ENCODE measurements at places on chromosomes 2 and 18.

GRCh38 chr2:101011152-101011551, 9.1 kb downstream of the RPL31 start:
- DNase-seq, result no peak

DNA sequence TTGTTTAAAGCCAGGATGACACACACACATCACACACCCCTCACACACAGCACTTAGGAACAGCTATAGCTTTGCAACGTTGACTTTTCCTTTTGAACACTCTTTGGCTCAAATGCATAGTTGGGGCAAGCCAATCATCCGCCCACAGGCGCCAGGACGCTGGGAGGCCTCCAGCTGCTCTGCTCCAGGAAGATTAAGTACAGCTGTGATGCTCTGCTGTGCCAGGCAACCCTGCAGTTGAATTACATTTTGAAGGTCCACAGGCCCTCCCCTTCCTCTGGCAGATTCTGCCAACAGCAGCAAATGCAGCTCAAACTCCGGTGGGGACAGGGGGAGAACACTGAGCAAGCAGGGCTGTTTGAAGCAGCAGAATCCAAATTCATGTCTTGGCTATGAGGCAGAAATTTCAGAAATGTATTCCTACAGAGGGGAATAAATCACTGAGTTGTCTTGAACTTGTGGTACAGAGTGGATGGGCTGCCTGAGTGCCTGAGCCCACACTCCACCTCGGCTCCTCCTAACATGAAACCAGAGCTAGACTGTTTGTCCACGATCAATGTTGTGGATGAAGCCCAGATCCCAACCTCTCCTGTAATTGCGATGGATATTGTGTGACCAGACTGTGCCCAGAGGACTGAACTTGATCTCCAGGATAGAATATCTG, 86.5 kb upstream of the PPP1CB start:
- DNase-seq, result no peak

DNA sequence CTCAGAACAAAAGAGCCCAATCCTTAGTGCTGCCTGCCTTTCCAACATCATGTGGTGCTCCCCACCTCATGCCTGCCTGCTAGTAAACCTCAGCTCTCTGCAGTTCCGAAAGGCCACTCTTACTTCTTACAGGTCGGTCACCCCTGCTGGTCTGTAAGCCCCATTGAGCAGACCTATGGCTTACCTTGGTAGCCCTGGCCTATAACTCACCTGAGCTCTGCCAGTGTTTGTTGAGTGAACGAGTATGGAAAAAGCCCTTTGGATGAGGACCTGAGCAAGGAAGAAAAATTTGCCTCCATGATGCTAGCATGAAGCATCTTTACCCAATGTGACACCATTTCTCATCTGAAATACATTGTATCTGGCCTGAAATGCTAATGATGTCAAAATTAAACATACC, 83.3 kb downstream of the LIPG start:
- no peak for DNase-seq

- no peak for DNase-seq
These were observed 124.8 kb downstream of the EPHA4 start for GRCh38 chr2:221447310-221447709.

DNA sequence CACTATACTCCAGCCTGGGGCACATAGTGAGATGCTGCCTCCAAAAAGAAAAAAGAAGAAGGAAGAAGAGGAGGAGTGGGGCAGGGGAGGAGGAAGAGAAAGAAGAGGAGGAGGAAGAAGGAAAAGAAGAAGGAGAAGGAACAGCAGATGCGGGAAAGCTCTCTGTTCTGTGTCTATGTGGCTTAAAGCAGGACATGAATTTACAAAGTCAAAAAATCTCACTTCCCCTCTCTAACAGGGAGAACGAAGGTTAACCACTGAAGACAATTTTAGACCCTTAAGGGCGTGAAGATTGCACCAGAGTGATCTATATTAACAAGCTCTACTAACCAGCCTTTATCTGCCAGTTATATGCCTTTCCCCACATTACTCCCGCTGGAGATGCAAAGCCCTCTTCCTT, 258.9 kb downstream of the METTL4 start:
- no peak for DNase-seq

DNA sequence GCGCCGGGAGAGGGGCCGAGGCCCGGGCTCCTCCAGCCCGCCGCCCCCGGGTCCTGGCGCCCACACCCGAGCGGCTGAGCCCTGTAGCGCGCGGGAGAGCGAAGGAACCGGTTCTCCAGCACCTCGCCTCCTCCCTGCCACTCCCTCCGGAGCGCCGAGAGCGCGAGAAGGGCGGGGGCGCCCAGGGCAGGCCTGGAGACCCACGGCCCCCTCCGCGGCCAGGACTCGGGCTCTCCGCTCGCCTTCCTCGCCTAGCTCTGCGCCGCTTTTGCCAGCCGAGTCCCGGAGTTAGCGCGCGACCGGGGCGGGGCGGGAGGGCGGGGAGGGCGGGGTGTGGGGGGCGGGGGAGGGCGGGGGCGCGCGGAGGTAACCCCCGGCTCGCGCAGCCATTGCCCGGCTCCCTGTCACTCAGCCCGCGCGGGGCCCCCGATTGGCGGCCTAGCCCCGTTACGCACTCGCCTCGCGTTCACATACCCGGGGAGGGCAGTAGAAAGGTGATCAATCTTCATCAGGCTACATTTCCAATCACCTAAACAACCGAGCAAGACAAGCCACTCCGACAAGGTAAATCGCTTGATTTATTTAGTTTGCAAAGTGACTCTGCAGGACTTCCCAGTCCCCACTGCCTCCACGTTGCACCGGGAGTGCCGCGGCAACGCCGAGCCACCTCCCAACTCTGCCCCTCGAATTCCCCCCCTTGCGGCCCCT, at the start of gene OTX1:
TSS of gene OTX1 (plus strand) at position 497 of the 708 bp plus-strand sequence. CDS start 2,161 bp downstream, outside the sequence.
- peak; percentile 63 for DNase-seq

- DNase-seq, result no peak
These were observed 1.9 kb upstream of the PAX3 start for GRCh38 chr2:222300726-222301052.

GRCh38 chr2:95082477-95082876, 39.1 kb downstream of the MRPS5 start:
- no peak for DNase-seq

DNA sequence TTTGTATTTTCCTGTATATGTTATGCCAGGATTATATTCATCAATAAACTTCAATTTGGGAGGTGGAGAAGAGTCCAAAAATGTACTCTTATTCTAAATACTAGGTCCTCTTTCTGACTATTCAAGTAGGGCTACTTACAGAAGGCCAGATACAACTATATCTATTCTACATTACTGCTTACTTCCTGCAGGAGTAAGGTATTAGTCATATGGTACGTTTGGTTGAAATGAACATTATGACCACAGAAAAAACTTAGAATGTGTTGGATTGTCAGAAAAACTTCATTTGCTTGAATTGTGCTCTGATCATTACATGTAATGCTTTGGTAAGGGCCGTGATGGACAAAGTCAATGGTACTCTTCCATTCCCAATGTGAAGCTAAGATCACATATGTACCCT, 35.0 kb downstream of the STAT4 start:
- DNase-seq, result no peak

GRCh38 chr2:120766470-120767351, 31.0 kb downstream of the GLI2 start:
- no peak for DNase-seq

DNA sequence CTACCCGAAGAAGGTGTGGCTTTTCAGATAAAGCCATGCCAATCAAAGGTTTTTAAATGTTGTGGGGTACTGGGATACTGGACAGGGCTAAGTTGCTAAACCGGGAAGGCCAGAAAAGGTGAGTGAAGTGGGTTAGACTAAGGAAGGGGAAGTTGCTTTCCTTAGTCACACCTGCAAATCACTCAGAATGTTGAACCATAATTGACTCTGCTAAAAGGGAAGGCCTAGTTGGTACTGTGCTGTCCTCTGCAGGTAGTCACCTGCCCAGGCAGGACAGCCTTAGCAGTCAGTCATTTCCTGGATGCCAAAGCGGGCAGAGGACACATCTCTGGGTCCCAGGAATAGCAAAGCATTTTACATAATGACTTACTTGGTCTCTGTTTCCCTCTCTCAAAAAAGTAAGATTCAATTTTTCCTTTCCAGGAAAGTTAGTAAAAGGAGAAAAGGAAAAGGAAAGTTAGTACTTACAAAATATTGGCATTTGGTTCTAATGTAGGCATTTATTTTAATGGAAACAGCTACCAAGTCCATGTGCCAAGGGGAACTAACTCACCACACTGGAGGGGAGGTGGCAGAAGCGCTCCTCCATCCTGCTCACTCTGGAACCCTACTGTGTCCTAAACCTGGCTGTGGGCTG, 60.3 kb downstream of the RFTN2 start:
- DNase-seq, result no peak

DNA sequence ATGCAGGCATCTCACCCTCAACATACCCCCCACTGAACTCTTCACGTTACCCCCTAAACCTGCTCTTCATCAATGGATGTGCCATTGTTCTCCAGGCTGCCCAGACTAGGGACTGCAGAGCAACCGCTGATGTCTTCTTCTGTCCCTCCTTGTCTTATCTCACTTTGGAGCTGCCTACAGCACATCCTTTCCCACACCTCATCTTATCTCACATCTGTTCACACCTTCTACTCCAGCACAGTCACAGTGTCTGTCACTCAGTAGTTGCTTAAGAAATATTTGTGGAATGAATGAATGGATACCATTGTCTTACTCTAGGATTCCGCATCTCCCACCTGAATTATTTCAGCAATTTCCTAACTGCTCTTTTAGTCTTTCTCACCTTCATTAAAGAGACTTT, 144.5 kb downstream of the ANTXR1 start:
- DNase-seq, result no peak

GRCh38 chr18:35463050-35463449, 34.7 kb downstream of the INO80C start:
- DNase-seq, result no peak

- no peak for DNase-seq
These were observed 617.0 kb downstream of the LRP1B start for GRCh38 chr2:141513853-141514252.

DNA sequence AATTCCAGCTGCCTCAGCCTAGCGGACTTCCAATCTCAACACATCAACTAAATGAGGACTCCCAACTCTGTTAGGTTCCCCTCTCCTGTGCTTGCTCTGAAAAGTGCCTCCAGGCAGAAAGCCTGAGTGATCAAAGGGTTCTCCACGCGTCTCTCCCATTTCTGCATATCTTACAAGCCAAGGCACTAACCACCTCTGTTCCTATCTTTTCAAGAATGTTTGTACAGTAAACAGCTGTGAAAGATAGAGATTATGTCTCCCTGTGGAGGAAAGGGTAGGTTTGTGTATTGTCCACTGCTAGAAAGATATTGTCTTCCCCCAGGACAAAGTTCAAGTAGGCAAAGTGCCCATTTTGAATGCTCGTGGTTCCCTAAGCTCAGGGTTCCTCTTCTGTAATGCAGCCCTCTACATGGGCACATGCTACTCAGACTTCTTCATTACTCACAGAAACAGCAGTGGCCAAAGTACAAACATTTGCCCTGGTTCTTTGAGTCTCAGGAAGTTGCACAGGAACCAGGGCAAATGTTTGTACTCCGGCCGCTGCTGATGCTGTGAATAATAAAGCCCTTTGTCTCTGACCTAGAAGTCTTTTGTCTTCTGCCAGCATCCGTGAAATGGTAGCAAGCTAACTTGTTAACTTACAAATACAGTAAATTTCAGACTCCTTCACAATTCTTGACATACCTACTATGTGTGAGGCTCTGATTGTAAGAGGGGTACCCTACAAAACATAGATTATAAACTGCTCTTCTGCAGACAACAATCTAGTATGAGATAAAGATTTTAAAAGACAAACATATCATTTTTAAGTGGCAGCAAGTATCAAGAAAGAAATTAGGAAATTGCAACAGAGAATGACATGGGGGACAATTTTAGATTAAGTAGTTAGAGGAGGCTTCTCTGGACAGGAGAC, 44.5 kb downstream of the PKDCC start:
- DNase-seq, result no peak

GRCh38 chr18:22167471-22168241, 1.7 kb upstream of the GATA6 start:
- no peak for DNase-seq

- no peak for DNase-seq
These were observed 47.5 kb upstream of the PXDN start for GRCh38 chr2:1791685-1792435.

DNA sequence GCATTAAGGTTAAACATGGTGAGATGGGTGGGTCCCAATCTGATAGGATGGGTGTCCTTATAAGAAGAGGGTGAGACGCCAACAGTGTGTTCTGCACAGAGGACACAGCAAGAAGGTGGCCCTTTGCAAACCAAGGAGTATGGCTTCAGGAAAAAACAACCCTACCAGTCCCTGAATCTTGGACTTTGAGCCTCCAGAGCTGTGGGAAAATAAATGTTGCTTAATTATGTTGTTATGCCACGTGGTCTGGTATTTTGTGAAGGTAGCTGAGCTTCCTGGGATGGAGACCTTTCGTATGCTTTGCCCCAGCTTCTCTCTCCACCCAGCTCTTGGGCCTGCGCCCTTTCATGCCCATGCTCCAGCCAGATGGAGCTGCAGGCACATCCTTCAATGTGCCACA, 114.2 kb upstream of the EPC2 start:
- DNase-seq, result no peak

DNA sequence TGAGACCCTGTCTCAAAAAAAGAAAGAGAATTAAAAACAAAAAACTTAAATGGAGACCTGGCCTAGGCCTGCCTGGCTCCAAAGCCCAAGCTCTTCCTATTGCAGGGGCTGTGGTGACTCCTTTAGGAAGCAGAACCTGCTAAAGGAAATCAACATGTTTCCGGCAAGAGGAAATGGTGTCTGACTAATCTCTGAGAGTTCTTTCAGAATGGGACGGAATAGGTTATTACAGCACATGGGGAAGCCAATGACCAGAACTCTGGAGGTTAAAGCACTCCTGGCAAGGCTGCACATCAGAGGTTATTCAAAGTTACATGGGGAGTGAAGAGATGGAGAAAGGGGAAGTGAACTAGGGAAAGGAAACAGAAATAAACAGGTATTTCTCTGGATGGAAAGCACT, 21.4 kb downstream of the KIF3C start:
- no peak for DNase-seq

DNA sequence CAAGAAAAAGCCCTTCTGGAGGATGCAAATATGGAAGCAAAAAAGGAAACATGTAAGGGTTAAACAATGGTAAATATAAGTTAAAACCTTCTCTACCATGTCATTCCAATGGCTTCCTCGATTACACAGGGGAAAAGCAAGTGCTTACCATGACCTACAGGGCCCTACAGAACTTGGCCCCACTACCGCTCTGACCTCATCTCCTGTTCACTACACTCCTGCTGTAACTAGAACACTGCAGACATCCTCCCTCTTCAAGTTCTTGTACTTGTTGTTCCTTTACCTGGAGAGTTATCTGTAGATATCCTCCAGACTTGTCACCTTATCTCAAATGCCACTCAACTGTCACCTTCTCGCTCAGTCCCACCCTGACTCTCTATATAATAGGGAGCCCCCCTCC, 194.6 kb downstream of the L3MBTL4 start:
- DNase-seq, result no peak

- no peak for DNase-seq
These were observed 240.2 kb downstream of the FSIP2 start for GRCh38 chr2:185978634-185979407.

DNA sequence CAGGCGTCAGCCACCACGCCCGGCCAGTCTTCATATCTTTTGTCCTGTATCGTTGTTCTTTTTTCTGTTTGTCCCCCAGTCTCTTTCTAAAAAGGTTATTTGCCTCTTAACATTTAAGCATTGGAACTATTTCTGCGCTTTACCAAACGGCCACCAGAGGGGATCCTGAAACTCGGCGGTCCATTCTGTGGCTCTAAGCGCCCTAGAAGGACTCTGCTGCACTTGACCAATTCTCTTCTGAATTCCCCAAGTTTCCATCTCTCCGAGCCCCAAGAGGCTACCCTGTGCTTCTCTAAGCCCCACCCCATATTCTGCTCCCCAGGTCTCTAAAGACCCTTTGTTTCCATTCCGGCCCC, 33.1 kb upstream of the REG3G start:
- DNase-seq, result no peak

Data from activated T-cell treated with anti-CD3 and anti-CD28 coated beads for 48 hours (primary cell).